Activated T-cell treated with anti-CD3 and anti-CD28 coated beads, Interleukin-2, amount 50 U/mL, for 4 hours (primary cell): ENCODE measurements at places on chromosomes 13 and 19. TPM values are rescaled to one million over a fixed set of nuclear protein-coding genes. Genes with fewer than 3 reads are reported as not detected.

Gene ACER1
- 0.13 TPM for total RNA-seq

Gene PLPPR3
- total RNA-seq = 0.24 TPM

Gene URAD
- not detected for total RNA-seq

Gene TDRD12
- 0.74 TPM for total RNA-seq

Gene TEX26
- total RNA-seq = not detected

Gene ZMYM5
- total RNA-seq = 6.7 TPM

Gene ZNF763
- 0.24 TPM for total RNA-seq

Gene CLEC17A
- 2.3 TPM for total RNA-seq

Gene IFNL1
- total RNA-seq = not detected

Gene ICAM5
- 3.1 TPM for total RNA-seq

Gene RFPL4A
- not detected for total RNA-seq

Gene GPR18
- total RNA-seq = 4.0 TPM

Gene CALR3
- not detected for total RNA-seq

Gene TMC4
- 0.98 TPM for total RNA-seq

Gene CEACAM8
- not detected for total RNA-seq

Gene TNNT1
- not detected for total RNA-seq

Gene OR2Z1
- not detected for total RNA-seq

Gene ZNF470
- total RNA-seq = 1.8 TPM

Gene TRPC4
- total RNA-seq = not detected

Gene SPTBN4
- 2.1 TPM for total RNA-seq

Gene PRX
- total RNA-seq = 0.71 TPM

Gene PTGER1
- total RNA-seq = 0.19 TPM

Gene ZNF536
- total RNA-seq = not detected

Gene MAB21L1
- not detected for total RNA-seq

Gene LGALS14
- total RNA-seq = not detected

Gene CABP5
- not detected for total RNA-seq

Gene ERVK3-1
- total RNA-seq = 117 TPM

Gene ZNF729
- not detected for total RNA-seq

Gene ZFP14
- total RNA-seq = 0.73 TPM

Gene TNFSF11
- total RNA-seq = 26.4 TPM

Gene FGF14
- total RNA-seq = not detected

Gene THSD1
- total RNA-seq = 0.16 TPM

Gene MAST1
- 0.37 TPM for total RNA-seq

Gene KIR2DL3
- total RNA-seq = not detected

Gene GPR12
- total RNA-seq = not detected

Gene CLASRP
- 114 TPM for total RNA-seq

Gene PRSS57
- not detected for total RNA-seq

Gene CAMSAP3
- total RNA-seq = 0.38 TPM

Gene ANGPTL4
- total RNA-seq = not detected

Gene LILRA6
- not detected for total RNA-seq

Gene GRIN2D
- 0.11 TPM for total RNA-seq

Gene ZIC5
- not detected for total RNA-seq

Gene APOC1
- 4.2 TPM for total RNA-seq

Gene SIRT6
- 43.9 TPM for total RNA-seq

Gene C5AR2
- total RNA-seq = not detected
